Articular chondrocyte of knee joint (primary cell): ENCODE measurements at places on chromosomes 6 and 20. TPM values are rescaled to one million over a fixed set of nuclear protein-coding genes. Genes with fewer than 3 reads are reported as not detected.

Gene NR2E1
- total RNA-seq: not detected in 2 replicates

Gene PACRG
- total RNA-seq: 0.26 TPM in 1 of 2 replicates, not detected in the other

Gene RPP40
- 14.9 and 15.9 TPM in 2 replicates for total RNA-seq

Gene ANKEF1
- 1.4 and 1.9 TPM in 2 replicates for total RNA-seq

Gene SAMD3
- 0.39 and 1.9 TPM in 2 replicates for total RNA-seq

Gene WDR27
- 25.2 and 28.5 TPM in 2 replicates for total RNA-seq

Gene RSPO3
- 17.8 and 19.3 TPM in 2 replicates for total RNA-seq

Gene COL19A1
- total RNA-seq: under 0.01 TPM in 1 of 2 replicates, not detected in the other

Gene CST5
- total RNA-seq: not detected in 2 replicates

Gene PPP1R3G
- total RNA-seq: 2.1 and 2.2 TPM in 2 replicates

Gene TGM3
- total RNA-seq: 0.39 and 0.43 TPM in 2 replicates

Gene HLA-DRB5
- 0.32 TPM in 1 of 2 replicates, not detected in the other for total RNA-seq

Gene CST8
- total RNA-seq: not detected in 2 replicates

Gene EMILIN3
- not detected in 2 replicates for total RNA-seq

Gene EFCAB8
- 0.22 TPM in 1 of 2 replicates, not detected in the other for total RNA-seq

Gene CCDC28A
- total RNA-seq: 12.8 and 17.8 TPM in 2 replicates

Gene KCNK16
- total RNA-seq: not detected in 2 replicates

Gene CFB
- 26.9 and 34.6 TPM in 2 replicates for total RNA-seq

Gene OPRM1
- not detected in 2 replicates for total RNA-seq

Gene PNLDC1
- 0.26 and 0.65 TPM in 2 replicates for total RNA-seq

Gene NKX2-4
- total RNA-seq: not detected in 2 replicates

Gene CCM2L
- not detected in 2 replicates for total RNA-seq

Gene RTN4IP1
- 5.8 and 7.6 TPM in 2 replicates for total RNA-seq

Gene RIPOR3
- 0.76 and 0.78 TPM in 2 replicates for total RNA-seq

Gene SDHAF4
- total RNA-seq: 7.5 and 9.3 TPM in 2 replicates

Gene LY6G6F
- total RNA-seq: not detected in 2 replicates

Gene E2F1
- 2.0 and 3.4 TPM in 2 replicates for total RNA-seq

Gene BCAS1
- total RNA-seq: not detected in 2 replicates

Gene SLC24A3
- total RNA-seq: 0.26 and 2.3 TPM in 2 replicates

Gene PSORS1C2
- not detected in 2 replicates for total RNA-seq

Gene TCF15
- total RNA-seq: not detected in 2 replicates

Gene PBOV1
- total RNA-seq: not detected in 2 replicates

Gene XKR7
- total RNA-seq: not detected in 2 replicates

Gene OR12D3
- not detected in 2 replicates for total RNA-seq

Gene HCRTR2
- total RNA-seq: not detected in 2 replicates

Gene EYA2
- total RNA-seq: 0.78 and 1.8 TPM in 2 replicates

Gene HLA-DQB1
- total RNA-seq: 0.32 TPM in 1 of 2 replicates, not detected in the other

Gene TMEM242
- 7.6 and 7.8 TPM in 2 replicates for total RNA-seq

Gene DEFB113
- not detected in 2 replicates for total RNA-seq

Gene CRYBG1
- 1.6 and 6.1 TPM in 2 replicates for total RNA-seq

Gene SLC22A2
- total RNA-seq: 0.11 TPM in 1 of 2 replicates, not detected in the other

Gene TSPO2
- total RNA-seq: not detected in 2 replicates

Gene FRK
- 1.0 and 1.6 TPM in 2 replicates for total RNA-seq

Gene SEC63
- 33.3 and 44.2 TPM in 2 replicates for total RNA-seq

Gene DEFB123
- total RNA-seq: not detected in 2 replicates

Gene B3GAT2
- under 0.01 TPM in 2 replicates for total RNA-seq

Gene C20orf204
- total RNA-seq: 1.2 and 1.4 TPM in 2 replicates

Gene SLC32A1
- not detected in 2 replicates for total RNA-seq
